ENCODE measurements at places on chromosomes 2 and 18. TPM values are rescaled to one million over a fixed set of nuclear protein-coding genes. Genes with fewer than 3 reads are reported as not detected.

YIPF4 gene
- polyA plus RNA-seq = 6.7 TPM

DNA sequence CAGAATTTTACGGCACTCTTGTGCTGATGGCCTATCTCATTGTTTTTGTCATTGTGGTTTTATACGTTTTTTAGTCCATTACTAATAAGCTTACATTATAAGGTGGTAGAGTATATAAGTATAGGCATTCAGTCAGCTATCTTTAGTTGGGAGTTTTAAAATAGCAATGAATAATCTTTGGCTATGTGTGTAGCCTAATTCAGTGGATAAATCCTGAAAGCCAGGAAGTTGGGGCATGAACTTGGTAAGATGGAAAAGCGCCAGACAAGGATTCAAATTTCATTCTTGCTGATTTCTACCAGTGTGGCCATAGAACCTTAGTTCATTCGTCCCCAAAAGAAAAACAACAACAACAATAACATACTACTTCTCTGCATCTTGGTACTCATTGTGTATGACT, 31.2 kb downstream of the EPC2 start:
- DNase-seq = no peak

MSH2 gene
- 8.0 TPM for polyA plus RNA-seq

GRCh38 chr2:68225119-68225632, 27.2 kb downstream of the PPP3R1 start:
- no peak for DNase-seq

IGFBP5 gene
- polyA plus RNA-seq = 0.15 TPM

ABCG8 gene
- not detected for polyA plus RNA-seq

DNA sequence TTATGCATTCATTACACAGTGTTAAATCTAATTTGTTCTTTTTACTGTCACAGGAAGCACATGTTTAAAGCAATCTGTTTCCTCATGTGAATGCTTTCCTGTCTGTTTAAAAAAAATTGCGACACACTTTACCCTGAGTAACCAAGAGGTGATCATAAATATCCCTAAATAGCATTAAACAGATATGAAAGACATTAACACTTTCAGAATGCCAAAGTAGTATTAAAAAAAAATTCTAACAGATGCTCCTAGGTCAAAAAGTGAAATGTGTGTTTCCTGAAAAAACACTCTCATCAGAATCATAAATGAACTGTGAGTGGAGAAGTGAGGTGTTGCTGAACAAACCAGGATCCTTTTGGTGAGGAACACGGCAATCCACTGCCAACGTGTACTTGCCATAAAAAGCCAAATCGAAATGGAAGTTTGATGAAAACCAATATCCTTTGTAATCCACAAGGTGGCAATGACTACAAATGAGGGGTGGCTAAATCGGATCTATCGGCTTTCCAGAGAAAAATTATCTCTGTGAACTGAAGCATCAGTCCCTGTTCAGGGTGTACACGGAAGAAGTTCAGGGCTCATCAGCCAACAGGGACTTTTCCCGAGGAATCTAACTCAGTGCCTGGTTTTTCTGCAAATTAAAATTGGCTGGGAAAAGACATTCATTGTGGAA, 248.9 kb downstream of the TCF4 start:
- no peak for DNase-seq

DNA sequence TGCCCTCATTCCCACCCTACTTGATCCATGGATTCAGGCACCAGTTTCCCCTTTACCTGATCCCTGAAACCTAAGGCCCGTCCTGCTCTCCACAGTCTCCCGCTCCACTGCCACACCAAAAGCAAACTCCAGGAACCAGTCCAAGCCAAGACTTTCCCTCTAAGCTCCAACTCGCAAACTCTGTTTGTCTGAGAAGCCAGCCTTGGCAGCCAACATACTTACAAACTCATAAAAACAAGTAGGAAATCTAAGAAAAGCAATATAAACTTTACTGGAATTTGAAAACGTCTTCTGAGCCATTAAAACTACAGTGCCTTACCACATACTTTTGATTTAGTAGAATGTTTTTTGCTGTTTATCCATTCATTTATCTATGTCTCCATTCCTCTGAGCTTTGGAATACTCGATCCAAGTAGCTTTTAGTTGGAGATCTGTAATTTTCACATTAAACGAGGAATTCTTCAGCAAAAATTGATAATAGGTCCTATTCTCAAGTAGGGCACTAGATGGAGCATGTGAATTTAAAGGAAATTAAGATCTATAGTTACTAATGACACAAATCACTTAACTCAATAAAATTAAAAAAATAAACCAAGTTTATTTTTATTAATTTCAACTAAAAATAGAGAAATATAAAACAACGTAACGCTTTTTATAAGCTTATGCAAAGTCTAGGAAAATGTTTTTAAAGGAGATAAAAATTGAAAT, 199.7 kb downstream of the MYO3B start:
- no peak for DNase-seq

KIF5C gene
- 0.03 TPM for polyA plus RNA-seq

COL6A3 gene
- 0.01 TPM for polyA plus RNA-seq

REG3A gene
- not detected for polyA plus RNA-seq

DNA sequence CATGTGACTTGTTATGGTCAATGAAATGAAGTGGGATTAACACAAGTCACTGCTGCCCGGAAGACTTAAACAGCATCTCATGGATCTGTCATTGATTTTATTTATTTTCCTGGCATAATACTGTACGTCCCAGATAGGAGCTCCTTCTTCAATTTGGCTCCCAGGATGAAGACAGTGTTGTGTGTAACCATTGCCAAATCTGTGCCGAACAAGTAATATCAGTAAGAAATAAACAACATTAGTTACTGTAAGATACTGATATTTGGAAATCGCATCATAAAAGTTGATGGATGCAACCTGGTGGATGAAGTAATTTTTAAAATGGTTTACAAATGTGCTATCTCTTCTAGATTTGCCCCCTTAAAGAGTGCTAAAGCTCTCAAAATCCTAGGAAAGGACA, 419.0 kb upstream of the MMADHC start:
- DNase-seq = no peak

SATB2 gene
- polyA plus RNA-seq = 1.4 TPM

GRCh38 chr2:174902506-174903263, 102.5 kb downstream of the CHN1 start:
- DNase-seq = no peak

GRCh38 chr18:58026395-58026794, 17.6 kb upstream of the NEDD4L start:
- no peak for DNase-seq

- no peak for DNase-seq
Measured at GRCh38 chr18:28012336-28012735, 164.6 kb downstream of the CDH2 start.

PLB1 gene
- polyA plus RNA-seq = 5.2 TPM

MDH1 gene
- polyA plus RNA-seq = 320 TPM

GRCh38 chr2:119751706-119752105, 8.0 kb upstream of the PTPN4 start:
- DNase-seq = no peak

SNORC gene
- 0.66 TPM for polyA plus RNA-seq

GRCh38 chr2:210727549-210727948, 171.2 kb downstream of the CPS1 start:
- DNase-seq = no peak

- DNase-seq = no peak
Measured at GRCh38 chr2:25410370-25410769, 68.6 kb upstream of the DNMT3A start.

VSNL1 gene
- polyA plus RNA-seq = 18.4 TPM

NFE2L2 gene
- polyA plus RNA-seq = 209 TPM

- DNase-seq = no peak
Measured at GRCh38 chr2:101569886-101570520, 95.1 kb upstream of the RFX8 start.

DNA sequence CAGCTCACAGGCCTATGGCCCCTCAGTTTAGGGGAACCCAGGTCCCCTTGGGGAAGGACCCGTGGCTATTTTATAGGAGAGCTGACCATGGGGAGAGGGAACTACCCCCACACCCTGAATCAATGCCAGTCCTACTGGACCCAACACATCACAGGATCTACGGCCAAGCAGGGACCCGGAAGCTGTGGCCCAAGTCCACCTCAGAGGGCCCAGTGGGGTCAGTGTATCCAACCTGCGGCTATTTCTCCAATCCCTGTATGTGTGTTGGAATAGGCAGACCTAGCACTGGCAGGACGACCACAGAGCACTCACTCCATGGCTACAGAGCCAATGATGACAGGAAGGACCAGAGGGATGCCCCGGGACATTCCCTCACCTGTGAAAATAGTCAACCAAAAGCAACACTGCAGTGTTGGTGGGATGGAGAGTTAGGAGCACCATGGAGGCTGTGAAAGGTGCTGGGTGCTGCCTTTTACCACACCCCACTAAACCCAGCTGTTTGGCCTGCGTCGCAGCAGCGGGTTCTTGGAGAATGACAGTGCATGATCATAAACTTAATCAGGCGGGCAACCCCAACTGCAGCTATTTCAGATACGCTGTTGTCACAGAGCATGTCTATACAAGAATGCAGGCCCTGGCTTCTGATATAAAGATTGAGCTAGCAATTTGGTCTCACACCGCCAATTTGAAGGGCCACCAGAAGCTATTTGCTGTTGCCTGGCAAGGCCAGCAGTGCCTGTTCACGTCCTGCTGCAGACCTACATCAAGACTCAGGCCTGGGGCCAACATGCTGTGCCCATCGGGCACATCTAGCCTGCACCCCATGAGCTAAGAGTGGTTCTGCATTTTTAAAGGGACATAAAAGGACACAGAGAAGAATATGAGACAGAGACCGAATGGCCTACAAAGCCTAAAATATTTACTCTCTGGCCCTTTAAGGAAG, 110.4 kb downstream of the EIPR1 start:
- no peak for DNase-seq

- DNase-seq = no peak
Measured at GRCh38 chr2:177044671-177045070, 167.9 kb upstream of the HNRNPA3 start.

- DNase-seq = no peak
Measured at GRCh38 chr2:222264791-222265320, 33.9 kb downstream of the PAX3 start.

DNA sequence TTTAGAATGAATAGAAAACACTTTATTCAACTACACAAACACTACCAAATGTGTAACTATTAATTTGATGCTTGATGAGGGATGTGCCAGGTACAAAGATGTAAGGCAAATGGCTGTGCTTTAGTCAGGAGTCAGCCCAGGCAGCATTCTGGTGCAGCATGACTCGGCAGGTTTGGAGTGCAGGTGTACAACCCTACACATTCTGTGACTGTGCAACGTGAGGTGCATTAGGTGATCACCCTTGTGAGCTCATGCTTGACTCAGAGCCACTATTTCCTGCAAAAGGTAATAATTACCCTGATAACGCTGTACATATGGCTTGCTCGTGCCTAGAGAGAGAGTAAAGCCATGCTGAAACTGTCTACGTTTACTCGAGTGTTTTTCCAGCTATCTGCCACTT, 288.7 kb upstream of the DSEL start:
- no peak for DNase-seq

- no peak for DNase-seq
Measured at GRCh38 chr2:168712053-168712452, 90.4 kb upstream of the NOSTRIN start.

DNA sequence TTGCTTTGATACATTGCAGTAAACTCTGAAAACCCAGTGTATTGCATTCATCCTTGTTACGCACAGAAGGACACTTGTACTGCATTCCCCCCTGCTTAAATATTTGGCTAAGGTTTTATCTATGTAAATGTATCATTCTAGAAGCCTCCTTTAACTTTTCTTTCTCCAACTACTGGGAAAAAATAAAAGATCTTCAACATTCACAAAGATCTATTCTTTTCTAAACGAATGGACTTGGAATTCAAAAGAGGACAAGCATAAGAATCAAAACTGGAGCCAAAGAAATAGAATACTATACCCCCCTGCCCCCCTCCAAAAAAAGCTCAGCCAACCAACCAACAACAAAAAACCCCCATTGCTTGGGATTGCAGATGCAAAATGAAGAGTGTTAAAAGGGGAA, 136.9 kb downstream of the EPHA4 start:
- no peak for DNase-seq

TMEM17 gene
- polyA plus RNA-seq = 4.1 TPM

DNA sequence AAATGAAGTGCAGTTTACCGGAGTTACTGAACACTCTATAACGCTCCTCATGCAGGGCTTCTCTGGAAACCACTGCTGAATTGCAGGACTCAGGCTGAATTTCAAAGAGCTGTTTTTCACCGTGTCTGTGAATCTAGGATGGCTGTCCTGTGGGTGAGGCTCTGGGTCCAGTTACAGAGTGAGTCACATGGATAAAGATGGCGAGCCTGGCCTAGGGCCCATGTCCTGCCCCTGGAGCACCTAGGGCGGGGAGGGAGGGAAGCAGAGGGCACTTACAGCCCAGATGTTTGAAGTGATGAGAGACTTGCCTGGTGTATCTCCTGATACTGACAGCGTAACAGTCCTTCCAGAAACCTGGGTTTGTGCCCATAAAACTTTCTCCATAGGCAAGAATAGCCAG, 583.0 kb downstream of the IRS1 start:
- no peak for DNase-seq

Measured in keratinocyte (primary cell).